Psoas muscle (tissue), 8 donors: ENCODE measurements at places on chromosomes 7 and 10. TPM values are rescaled to one million over a fixed set of nuclear protein-coding genes. Genes with fewer than 3 reads are reported as not detected.

TMEM273 gene
- polyA plus RNA-seq: 7.0 TPM

DNA sequence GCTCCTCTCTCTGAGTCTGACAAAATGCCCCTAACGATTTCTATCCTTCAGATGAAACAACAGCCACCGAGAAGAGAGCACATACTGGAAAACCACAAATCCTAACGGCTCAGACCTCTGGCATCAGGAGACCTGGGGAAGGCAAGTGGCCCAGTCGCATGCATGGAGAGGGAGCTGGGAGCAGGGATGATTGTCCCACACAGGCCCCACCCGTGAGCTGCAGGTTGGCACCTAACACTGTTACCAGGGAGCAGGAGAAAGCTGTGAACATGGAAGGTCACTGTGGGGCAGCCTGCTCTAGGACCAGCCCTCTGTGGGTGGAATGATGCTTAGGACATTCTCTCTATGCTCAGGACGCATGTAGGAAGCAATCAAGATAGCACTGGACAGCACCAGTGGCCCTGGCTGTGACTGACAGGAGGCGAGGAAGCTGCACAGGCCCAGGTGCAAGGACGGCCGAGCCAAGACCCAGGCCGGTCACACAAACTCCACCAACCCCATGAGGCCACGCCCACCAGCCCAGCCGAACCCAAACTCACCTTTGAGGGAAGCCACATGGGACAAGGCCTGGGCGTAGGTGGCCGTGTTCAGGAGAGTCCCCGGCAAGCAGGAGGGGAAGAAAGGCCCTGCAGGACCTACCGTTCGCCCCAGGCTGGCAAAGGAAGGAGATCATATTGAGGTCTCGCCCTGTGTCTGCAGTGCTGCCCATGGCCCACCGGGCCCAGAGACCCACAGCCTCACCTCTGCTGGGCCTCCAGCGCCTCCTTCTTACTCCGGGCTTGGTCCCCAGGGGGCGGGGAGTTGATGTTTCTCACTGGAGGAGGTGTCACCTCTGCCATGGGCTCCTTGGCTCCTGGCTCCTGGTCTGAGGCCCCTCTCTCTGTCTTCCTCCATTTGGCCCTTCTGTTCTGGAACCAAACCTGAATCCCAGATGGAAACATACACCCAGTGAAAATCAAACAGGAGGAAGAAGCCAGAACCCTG lies 9.7 kb downstream of the DRGX start:
- DNase-seq: no peak

VIPR2 gene
- 2.3 TPM for polyA plus RNA-seq

GRCh38 chr10:18594574-18595156 lies 56.7 kb downstream of the NSUN6 start:
- no peak for DNase-seq

ADCK2 gene
- polyA plus RNA-seq: 14.2 TPM

- DNase-seq: no peak
Observed at GRCh38 chr10:86255405-86256251, 111.0 kb downstream of the GRID1 start.
